ENCODE measurements at places on chromosomes 16 and 17. TPM values are rescaled to one million over a fixed set of nuclear protein-coding genes. Genes with fewer than 3 reads are reported as not detected.

Gene KRT33A
- not detected for total RNA-seq

Gene CES3
- 0.49 TPM for total RNA-seq

Gene TMUB2
- total RNA-seq = 19.4 TPM

Gene KRTAP9-8
- not detected for total RNA-seq

Gene LGALS3BP
- total RNA-seq = 19.7 TPM

Gene C16orf54
- not detected for total RNA-seq

Gene ELMO3
- 0.25 TPM for total RNA-seq

Gene RNU2-1
- not detected for total RNA-seq

Gene TMEM98
- 32.7 TPM for total RNA-seq

Gene NPIPA3
- total RNA-seq = 0.25 TPM

Gene STX4
- 14.0 TPM for total RNA-seq

Gene PAM16
- 16.7 TPM for total RNA-seq

Gene MTHFSD
- total RNA-seq = 13.3 TPM

Gene INCA1
- total RNA-seq = 0.25 TPM

Gene CHD9NB
- total RNA-seq = 0.25 TPM

Gene CTU2
- total RNA-seq = 7.1 TPM

Gene LLGL2
- total RNA-seq = 0.74 TPM

Gene LDHD
- 1.2 TPM for total RNA-seq

Gene CD300A
- 2.0 TPM for total RNA-seq

Gene TMEM238L
- not detected for total RNA-seq

Gene RNF43
- 0.49 TPM for total RNA-seq

Gene VTN
- total RNA-seq = 0.25 TPM

Gene CACNA1H
- total RNA-seq = 21.4 TPM

Gene PYY
- not detected for total RNA-seq

Gene C1QTNF8
- under 0.01 TPM for total RNA-seq

Gene TRIM16
- 44.0 TPM for total RNA-seq

Gene TBX21
- total RNA-seq = 0.74 TPM

Gene NACA2
- not detected for total RNA-seq

Gene CNGB1
- 0.49 TPM for total RNA-seq

Gene HSBP1
- total RNA-seq = 70.6 TPM

Gene GNG13
- not detected for total RNA-seq

Gene RASL10B
- 5.4 TPM for total RNA-seq

Gene MMP25
- total RNA-seq = 0.49 TPM

Gene VAT1L
- total RNA-seq = 22.1 TPM

Gene TK2
- 24.1 TPM for total RNA-seq

Gene CDK5R1
- 224 TPM for total RNA-seq

Gene C16orf96
- 0.25 TPM for total RNA-seq

Gene SLC6A2
- total RNA-seq = under 0.01 TPM

Gene USP43
- 7.1 TPM for total RNA-seq

Gene CCL7
- not detected for total RNA-seq

Gene CDH15
- total RNA-seq = under 0.01 TPM

Gene CRK
- 98.6 TPM for total RNA-seq

Gene KRT13
- not detected for total RNA-seq

Gene STH
- total RNA-seq = 2.5 TPM

Gene PRKCA
- total RNA-seq = 42.0 TPM

Gene PDIA2
- total RNA-seq = 10.8 TPM

Gene KRT20
- total RNA-seq = 0.25 TPM

Gene UBALD2
- 4.4 TPM for total RNA-seq

Gene GSG1L
- 3.7 TPM for total RNA-seq

Measured in temporal lobe (tissue), 4 donors.